ENCODE measurements at places on chromosomes 1 and 21.

DNA sequence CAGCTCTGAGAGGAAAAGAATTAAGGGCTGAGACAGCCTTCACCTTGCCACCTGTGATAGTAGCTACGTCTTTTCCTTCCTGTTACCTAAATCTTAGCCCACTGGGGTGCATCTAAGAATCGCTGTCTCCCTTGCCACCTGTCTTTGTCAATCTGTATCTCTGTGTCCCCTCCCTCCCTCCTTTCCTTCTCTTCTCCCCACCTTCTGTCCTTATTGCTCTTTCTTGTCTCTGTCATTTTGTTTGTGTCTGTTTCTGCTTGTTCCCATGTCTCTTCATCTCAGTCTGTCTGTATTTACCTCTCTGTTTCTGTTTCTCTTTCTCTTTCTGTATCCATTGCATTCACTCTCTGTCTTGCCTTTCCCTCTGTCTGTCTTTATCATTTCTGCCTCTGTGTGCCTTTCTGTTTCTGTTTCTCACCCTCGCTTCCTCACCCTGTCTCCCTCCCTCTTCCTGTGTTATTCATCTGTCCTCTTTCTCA, 30.2 kb downstream of the SLC22A15 start:
- no peak for ATAC-seq

GRCh38 chr1:21139601-21140000, 37.1 kb downstream of the EIF4G3 start:
- no peak for ATAC-seq

- no peak for ATAC-seq
Observed at GRCh38 chr1:22645931-22646330, 2.5 kb downstream of the C1QC start.

GRCh38 chr1:31348449-31348848, 24.4 kb downstream of the FABP3 start:
- ATAC-seq: no peak

- peak; percentile 79 for ATAC-seq
Observed at GRCh38 chr1:203625628-203626019, 1.0 kb upstream of the ATP2B4 start.

GRCh38 chr1:103941086-103941485, 191.4 kb downstream of the AMY1C start:
- ATAC-seq: no peak

- ATAC-seq: peak; percentile 87
Observed at GRCh38 chr1:58620259-58620658, 43.2 kb upstream of the TACSTD2 start.

- ATAC-seq: no peak
Observed at GRCh38 chr1:3618531-3618880, 6.3 kb upstream of the TPRG1L start.

GRCh38 chr21:38821248-38821647, 15.5 kb downstream of the ETS2 start:
- no peak for ATAC-seq

GRCh38 chr1:29496701-29497100, 260.4 kb downstream of the PTPRU start:
- ATAC-seq: no peak

DNA sequence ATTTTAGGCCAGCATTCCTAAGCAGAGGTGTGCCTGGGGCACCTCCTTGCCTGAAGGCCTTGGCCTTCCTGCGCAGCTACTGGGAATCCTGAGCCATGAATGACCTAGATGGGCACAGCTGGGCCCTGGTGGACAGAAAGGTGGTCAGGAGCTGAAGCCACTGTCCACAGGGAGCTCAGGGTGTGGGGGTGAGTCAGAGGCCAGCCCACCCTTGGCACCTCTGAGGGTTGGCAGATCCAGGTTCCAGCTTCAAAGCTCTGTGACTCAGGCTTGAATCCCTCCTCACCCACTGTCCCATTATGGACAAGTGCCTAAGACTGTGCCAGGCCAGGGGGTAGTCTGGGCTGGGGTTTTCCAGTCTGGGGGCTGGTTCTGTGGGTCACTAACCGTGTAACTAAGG, 6.4 kb upstream of the EDN2 start:
- ATAC-seq: no peak

DNA sequence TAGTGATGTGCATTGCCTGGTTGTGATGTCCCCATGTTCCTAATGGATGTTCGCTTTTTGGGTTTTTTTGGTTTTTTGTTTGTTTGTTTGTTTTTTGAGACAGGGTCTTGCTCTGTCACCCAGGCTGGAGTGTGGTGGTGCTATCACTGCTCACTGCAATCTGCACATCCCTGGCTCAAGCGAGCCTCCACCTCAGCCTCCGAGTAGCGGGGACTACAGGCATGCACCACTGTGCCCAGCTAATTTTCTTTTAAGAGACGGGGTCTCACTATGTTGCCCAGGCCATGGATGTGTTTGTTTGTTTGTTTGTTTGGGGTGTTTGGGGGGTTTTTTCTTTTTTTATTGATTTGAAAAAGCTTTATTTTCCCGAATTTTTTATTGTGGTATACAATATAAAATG, 2.1 kb downstream of the COL6A2 start:
- ATAC-seq: no peak

DNA sequence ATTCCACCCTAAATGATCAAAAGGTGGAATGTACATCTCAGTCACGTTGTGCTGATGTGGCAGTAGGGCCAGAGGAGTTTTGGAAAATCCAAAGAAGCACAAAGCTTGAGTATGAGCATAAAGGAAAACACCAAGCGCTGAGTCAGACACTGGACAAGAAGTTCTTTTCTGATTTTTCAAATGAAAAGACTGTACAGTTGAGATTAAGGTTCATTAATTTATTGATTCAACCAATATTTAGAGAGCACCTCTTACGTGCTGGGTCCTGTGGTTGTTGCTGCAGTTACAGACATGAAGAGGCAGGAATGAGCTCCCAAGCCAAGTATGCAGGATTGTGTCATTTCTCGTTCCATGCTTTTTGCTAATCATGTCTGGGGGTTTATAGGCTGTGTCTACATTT, 28.9 kb upstream of the APP start:
- peak; percentile 57 for ATAC-seq

- no peak for ATAC-seq
Observed at GRCh38 chr1:193927550-193927949, 741.1 kb upstream of the B3GALT2 start.

DNA sequence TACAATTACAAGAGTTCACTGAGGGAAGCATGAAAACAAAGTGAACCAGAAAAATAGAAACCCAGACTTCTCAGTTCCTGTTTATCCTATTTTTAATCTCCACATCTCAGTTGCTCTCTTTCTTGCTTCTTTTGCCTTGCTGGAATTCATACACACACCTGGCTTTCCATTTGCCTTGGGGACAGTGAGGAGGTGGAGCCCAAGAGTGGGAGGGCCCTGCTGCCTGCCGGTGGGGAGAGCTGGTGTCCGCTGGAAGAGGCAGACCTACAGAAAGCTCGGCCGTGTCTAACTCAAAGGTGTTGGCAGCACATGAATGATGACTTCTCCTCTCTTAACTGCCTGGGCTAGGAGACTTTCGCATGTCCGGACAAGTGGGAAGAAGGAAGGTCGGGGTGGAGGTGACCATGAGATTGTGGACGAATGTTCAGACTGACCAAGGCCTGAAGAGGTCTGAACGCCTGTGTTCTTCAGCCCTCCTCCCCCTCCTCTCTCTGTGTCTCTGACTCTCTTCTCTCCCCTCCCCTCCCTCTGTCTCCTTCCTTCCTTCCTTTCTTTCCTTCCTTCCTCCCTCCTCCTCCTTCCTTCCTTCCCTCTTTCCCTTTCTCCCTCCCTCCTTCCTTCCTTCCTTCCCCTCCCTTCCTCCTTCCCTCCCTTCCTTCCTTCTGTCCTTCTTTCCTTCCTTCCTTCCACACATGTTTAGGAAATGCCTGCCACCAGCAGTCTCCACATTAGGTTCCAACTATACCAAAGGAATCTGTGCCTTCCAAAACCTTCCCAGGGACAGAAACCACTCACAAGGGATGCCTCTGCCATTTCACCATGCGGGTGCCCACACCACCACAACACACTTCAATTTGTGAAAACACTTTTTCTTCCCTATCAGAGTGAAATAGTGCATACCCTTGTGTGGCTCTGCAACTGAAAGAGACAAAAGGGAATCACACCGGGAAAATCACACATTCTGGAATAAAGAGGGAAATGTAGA, 157.3 kb upstream of the RUNX1 start:
- ATAC-seq: peak; percentile 40

GRCh38 chr1:153845158-153845557, 70.0 kb downstream of the SLC27A3 start:
- ATAC-seq: no peak

DNA sequence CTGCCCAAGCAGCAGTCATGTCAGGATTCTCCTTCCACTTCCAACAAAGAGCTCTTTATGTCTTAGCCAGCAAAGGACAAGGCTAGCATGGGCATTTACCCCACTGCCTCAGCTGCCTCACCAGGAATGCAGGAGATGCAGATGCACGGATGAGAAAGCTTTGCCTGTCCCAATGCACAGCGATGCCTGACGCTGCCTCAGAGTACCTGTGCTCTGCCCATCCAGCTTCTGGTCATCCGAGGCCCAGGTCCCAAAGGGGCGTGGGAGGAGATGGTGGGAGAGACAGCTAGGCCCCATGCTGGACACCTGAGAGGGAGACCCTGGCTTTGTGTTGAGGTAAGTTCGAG, 59.0 kb downstream of the IRF2BP2 start:
- no peak for ATAC-seq

DNA sequence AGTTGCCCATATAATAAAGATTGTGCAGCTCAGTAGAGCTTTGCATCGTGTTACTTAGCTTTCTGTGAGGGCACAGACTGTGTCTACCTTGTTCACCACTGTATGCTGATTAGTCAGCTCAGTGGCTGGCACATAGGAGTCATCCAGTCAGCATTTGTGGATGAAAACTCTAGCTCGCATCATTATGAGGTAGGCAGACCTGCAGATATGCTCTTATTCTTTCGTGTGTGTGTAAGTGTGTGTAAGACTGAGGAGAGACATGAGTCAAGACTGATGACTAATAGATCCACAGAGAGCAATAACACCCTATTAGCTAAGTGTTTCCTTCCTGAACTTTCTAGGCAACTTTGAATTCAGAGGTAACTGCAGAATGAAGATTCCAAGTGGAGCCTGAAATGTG, 17.1 kb downstream of the TTF2 start:
- ATAC-seq: peak; percentile 98

- ATAC-seq: no peak
Observed at GRCh38 chr1:240056350-240056749, 35.3 kb upstream of the FMN2 start.

GRCh38 chr1:236059011-236059410, 5.9 kb downstream of the NID1 start:
- no peak for ATAC-seq

GRCh38 chr21:33674226-33674625, 31.9 kb downstream of the ITSN1 start:
- ATAC-seq: no peak

GRCh38 chr1:39574646-39575045, 1.9 kb downstream of the PABPC4 start:
- ATAC-seq: peak; percentile 38

GRCh38 chr1:194081444-194081843, 895.0 kb upstream of the B3GALT2 start:
- ATAC-seq: no peak

GRCh38 chr1:156436141-156437036, 64.2 kb downstream of the MEF2D start:
- no peak for ATAC-seq

DNA sequence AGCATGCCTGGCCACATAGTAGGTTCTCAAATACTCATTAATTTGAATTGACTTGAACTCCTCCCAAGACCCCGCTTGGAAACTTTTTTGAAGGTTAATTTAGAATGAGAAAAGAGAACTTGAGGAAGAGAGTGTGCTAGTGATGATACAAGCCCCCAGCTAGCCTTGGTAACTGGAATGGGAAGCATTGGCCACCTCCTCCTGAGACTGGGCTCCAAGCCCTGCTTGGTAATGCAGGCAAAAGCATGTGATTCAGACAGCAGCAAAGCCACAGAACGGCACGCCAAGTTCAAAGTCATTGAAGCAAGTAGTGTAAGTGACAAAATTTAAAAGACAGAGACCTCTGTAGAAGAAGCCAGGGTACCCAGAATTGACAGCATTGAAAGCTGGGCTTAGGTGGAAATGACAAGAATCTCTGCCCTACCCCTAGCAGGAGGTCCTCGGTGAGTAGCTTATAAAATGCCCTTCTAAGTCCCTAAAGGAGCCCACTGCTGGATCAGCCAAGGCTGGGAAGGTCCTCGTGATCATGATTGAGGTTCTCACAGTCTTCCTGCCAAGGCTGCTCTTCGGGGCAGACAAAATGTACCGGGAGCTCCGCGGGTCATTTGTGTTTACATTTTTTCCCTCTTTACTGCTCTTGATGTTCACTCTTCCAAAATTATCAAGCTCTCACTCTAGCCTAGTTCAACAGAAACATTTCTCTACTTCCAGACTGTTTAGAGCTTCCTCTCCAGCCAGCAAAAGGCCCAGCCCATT, 99.4 kb downstream of the TSEN15 start:
- no peak for ATAC-seq

DNA sequence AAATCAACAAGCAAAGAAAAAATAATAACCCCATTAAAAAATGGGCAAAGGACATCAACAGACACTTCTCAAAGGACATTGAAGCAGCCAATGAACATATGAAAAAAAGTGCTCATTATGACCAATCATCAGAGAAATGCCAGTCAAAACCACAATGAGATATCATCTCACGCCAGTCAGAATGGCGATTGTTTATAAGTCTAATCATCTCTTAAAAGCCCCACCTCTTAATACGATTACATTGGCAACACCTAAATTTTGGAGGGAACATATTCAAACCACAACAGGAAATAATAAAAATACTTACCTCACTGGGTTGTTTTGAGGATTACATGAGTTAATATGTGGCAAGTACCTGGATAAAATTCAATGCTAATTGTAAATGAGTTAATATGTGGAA, 57.1 kb upstream of the PLPPR4 start:
- no peak for ATAC-seq

GRCh38 chr1:68521286-68521685, 24.4 kb upstream of the DEPDC1 start:
- ATAC-seq: no peak

GRCh38 chr1:105793536-105794146, 1262.8 kb upstream of the PRMT6 start:
- ATAC-seq: no peak

DNA sequence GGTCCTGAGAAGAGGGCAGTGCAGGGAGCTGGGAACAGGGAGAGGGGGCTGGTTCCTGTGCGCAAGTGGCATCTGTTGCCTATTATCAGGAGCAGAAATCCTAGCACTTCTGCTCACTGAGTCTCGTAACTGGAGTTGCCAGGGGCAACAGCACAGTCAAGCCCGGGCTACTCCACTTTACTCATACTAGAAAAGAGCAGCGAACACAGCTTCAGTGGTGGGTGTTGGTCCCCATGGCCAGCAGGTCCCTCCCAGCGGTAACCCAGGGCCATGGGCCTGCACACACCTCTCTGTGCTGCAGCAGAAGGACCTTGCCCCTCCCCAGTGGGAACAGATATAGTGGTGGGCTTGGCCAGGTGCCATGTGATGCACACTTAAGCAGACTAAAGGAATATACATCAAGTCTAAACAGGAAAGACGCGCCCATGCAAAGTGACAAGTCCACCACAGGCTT, 8.5 kb downstream of the PYCR2 start:
- ATAC-seq: peak; percentile 24

- ATAC-seq: no peak
Observed at GRCh38 chr1:36994294-36994693, 40.0 kb downstream of the GRIK3 start.

- peak; percentile 36 for ATAC-seq
Observed at GRCh38 chr21:43318841-43319781, 107.8 kb downstream of the SIK1 start.

Data from esophagus mucosa (tissue), 1 donor.